ENCODE measurements at places on chromosomes 6 and 20.

GRCh38 chr20:32678948-32679347 lies 5.2 kb upstream of the C20orf203 start:
- DNase-seq: no peak

GRCh38 chr6:156513504-156513903 lies 263.7 kb upstream of the ARID1B start:
- no peak for DNase-seq

- DNase-seq: no peak
Observed at GRCh38 chr6:139539852-139540251, 165.4 kb upstream of the CITED2 start.

DNA sequence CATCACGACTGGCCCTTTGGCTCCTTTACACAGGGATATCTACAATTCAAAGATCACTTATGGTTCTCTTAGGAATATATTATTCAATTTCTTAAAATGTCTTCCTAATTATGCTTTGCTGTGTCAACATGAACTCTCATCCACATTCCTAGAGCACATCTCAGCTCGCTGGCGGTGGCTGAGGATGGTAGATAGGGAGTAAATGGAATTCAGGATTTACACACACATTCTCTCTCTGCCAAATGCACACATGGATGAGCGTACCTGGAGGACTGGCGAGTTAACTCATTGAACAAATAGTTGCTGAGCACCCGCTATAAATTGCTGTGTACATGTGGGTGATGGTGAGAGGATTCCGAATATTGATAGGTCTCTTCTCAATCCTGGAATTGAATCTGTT lies 4.8 kb upstream of the MRPS10 start:
- no peak for DNase-seq
